ACHN (cell line): ENCODE measurements at places on chromosomes 7 and 10.

DNA sequence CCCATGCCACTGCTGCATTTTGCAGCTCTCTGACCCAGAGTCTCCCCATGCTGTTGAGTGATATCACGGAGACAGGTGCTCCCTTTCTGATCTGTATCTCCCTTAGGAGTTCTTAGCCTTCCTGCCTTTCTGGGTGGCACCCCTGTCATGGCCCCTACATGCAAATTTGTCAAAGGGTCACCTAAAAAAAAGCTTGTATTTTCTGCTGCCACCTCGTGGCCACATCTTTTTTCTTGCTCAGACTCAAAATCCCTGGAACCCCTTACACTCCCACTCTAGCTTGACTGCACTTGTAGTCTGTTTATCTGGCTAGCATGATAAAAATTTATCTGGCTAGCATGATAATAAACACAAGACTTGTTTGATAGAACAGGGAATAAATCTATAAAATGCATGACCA is 809.1 kb downstream of the SORCS1 start:
- DNase-seq = no peak

GRCh38 chr7:107833684-107834106 is 30.7 kb upstream of the SLC26A3 start:
- DNase-seq = no peak

- DNase-seq = no peak
Measured at GRCh38 chr7:128935342-128935730, 2.4 kb upstream of the IRF5 start.

- no peak for DNase-seq
Measured at GRCh38 chr7:154853727-154854095, 149.2 kb downstream of the PAXIP1 start.

- DNase-seq = no peak
Measured at GRCh38 chr7:16813232-16813616, 8.4 kb upstream of the AGR2 start.

DNA sequence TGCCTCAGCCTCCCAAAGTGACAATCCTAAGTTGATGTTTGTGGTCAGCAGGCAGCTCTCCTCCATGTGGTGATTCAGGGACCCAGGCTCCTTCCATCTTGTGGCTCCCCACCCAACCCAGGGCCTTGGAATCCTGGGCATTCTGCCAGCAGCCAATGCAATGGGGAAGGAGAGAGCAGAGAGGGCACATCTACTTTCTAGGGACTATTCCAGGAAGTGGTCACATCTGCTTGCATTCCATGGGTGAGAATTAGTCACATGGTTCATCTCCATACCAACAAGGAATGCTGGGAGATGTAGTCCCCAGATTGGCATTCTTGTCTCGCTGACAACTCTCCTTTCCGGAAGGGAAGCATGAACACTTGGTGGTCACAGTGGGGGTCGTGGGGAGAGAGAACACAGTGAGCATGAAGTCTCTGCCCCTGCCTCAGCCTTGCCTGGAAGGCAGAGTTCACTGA is 9.9 kb upstream of the SRRM3 start:
- peak; percentile 89 for DNase-seq

- DNase-seq = peak; percentile 75
Measured at GRCh38 chr10:110919349-110919931, at the start of gene SHOC2. Gene SHOC2 (plus strand): TSS chr10:110919604. CDS start chr10:110964359, 44,755 bp downstream.

DNA sequence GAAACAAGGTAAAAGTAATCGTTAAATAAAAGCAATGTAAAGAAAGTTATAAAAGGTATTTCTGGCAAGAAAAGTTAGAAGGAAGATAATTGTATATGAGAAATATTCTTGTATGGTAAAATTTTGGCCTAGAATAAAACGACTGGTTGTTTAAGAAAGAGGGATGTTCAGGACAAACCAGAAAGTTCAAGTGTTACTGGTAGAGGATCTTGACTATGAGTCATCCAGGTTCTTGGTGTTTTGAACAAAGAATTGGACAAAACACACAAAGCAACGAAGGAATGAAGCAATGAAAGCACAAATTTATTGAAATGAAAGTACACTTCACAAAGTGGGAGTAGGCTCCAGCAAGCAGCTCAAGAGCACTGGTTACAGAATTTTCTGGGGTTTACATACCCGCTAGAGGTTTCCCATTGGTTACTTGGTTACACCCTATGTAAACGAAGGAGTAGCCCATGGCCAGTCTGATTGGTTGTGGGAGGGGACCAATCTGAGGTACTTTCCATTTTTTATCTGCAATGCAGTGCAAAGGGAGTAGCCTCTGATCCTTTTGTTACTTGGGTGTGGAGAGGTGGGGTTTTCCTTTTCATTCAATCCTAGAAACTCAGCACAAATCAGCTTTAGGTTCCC is 22.4 kb upstream of the GARS1 start:
- DNase-seq = no peak

DNA sequence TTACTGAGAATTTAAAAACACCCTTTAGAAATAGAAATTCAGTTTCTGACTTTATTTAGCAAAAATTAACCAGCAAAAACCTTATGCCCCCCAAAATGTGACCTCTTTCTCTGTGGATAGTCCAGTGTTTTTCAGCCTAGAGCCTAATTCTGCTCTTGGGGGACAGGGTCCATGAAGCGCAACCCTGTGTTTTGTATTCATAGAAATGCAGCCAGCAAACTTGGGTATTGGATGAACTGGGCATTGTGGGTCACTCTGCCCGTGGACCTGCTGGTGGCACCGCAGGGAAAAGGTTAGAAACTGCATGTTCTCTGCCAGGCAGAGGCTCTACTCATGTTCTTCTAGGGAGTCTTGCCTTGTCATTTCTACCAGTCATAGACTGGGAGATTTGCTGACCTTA is 787.4 kb upstream of the C7orf33 start:
- no peak for DNase-seq

DNA sequence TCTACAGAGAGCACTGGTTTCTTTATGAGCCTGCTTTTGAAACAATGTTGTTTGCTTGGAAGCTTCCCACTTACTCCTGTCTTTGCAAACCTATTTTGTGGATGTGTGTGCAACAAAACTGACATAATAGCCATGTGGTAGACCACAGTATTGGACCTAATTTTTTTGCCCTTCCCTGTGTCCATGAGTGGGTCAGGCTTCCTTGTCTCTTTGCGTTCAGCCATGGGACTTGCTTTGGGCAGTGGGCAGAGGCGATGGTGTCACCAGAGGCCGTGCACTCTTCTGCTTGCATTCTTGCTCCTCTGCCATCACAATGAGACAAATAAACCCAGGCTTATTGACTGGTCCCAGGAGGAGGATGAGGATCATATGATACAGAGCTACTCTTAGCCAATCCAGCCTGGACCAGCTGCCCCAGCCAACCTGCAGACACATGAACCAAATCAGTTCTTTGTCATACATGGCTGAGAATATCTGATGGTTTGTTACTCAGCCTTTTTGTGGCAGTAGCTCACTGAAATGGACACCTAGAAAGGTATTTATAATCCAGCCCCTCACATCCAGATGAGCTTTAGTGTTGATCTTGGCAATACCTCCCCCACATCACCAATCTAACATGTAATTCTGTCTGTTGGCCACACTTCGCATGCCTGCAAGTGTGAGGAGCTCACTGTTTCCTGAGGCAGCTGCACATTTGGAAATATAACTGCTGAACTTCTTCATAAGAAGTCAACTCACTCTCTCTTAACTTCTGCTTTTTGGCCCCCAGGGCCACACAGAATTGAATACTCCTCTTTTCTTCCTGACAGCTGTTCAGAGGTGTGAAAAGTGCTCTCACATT is 427.8 kb upstream of the ZMIZ1 start:
- DNase-seq = no peak

GRCh38 chr10:23543691-23544380 is 105.0 kb downstream of the OTUD1 start:
- DNase-seq = no peak

DNA sequence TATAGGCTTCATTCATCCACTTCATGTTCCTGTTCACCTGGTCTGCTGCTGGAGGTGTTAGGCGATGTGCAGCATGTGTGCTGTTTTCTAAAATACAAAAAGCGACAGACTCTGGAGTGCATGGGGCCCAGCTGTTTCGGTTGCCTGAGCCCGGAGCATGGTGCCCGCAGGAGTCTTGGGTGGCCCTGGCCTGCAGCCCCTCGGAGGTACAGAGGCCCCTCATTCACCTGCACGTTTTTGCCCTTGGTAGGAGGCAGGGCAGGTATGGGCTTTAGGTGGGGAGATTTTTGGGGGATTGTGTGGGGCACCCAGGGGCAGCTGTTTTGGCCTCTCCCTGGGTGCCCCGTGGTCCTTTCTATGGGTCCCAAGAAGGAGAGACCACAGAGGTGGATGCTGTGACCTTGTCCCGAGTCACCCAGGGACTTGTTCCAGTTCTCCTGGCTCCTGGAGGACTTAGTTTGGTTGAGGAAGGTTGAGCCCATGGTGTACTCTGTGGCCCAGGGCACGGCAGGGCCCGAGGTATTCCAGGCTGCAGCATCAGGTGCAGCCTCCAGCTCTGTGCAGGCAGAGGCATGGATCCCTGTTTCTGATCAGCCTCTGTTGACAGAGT is 130.7 kb downstream of the TRRAP start:
- no peak for DNase-seq

- DNase-seq = no peak
Measured at GRCh38 chr7:99624484-99624883, 7.7 kb downstream of the ZSCAN25 start.

GRCh38 chr10:80444646-80445319 is 9.3 kb upstream of the TSPAN14 start:
- DNase-seq = peak; percentile 77

- DNase-seq = no peak
Measured at GRCh38 chr7:26477381-26477990, 185.8 kb downstream of the SNX10 start.

GRCh38 chr10:128305601-128306345 is 179.6 kb upstream of the MKI67 start:
- no peak for DNase-seq

- no peak for DNase-seq
Measured at GRCh38 chr7:88597941-88598425, 161.5 kb upstream of the ZNF804B start.

- no peak for DNase-seq
Measured at GRCh38 chr7:107312418-107312817, 143.6 kb downstream of the HBP1 start.

DNA sequence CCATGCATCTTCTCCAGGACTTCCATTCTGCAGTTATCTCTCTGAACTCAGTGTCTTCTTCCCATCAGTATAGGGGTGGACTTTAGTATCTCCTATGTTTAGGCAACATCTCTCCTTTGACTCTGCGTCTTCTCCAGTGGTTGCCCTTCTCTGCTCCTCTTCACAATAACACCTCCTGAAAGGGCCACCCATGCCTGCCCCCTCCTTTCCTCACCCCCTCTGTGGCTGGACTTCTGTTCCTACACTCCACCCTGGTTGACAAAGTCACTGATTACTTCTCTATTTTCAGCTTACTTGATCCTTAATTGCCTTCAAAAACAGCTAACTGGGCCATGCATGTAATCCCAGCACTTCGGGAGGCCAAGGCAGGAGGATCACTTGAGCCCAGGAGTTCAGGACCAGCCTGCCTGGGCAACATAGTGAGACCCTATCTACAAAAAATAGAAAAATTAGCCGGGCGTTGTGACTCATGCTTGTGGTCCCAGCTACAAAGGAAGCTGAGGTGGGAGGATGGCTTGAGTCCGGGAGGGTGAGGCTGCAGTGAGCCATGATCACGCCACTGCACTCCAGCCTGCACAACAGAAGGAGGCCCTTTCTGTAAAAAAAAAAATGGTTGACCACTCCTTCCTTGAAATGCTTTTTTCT is 13.7 kb downstream of the SRGN start:
- DNase-seq = no peak

DNA sequence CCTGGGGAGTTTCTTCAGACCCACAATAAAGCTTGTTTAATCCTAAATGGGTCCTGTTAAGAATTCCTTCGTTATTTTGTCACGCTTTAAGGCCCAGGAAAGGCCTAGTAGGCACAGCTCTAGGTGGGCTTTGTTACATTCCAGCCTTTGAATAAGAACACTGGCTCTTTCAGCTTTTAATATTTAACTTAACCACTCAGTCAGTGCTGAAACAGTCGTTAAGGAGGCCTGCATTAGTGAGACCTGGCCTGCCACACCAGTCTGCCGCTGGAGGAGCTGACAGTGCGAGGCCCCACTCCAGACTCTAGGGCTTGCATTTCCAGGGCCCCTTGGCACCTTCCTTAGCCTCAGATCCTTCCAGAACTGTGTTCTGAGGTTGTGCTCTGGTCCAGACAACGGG is 351.4 kb downstream of the GLRX3 start:
- no peak for DNase-seq

DNA sequence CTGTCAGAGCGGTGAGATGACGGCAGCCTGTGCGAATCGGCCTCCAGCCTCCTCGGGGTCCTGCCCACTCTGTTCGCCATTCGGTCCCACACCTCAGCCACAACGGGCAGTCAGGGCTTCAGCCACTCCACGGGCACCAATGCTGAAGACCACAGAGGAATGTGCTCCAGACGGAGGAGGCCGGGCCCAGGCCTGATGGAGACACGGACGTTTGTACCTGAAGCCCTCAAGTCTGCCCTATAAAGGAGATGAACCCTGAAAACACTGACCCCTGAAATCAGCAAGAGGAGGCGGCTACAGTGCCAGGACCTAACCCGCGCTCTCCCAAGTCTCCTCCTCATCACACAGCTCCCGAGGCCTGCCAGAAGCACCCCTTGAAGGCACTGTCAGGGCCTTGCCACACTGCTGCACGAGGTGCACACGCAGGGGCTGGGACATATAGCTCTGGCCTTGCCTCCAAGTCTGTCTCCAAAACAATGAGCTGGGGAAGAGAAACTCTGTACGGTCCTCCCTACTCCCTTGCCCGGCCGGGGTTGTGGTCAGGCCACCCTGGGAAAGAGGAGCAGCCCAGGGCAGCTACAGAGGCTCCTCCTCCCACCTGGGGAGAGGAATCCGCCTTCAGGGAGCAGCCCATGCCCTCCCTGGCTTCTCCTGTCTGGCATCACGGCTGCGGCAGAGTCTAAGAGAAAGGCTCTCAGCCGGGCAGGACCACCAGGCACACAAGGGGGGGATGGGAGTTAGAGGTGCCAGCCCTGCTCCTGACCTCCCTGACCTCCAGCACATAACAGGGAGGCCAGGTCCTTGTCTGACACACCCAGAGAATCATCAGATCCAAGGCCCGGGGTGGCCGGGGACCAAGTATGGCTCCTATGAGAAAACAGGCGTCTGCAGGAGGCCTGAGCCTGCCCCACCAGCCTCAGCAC is 310.1 kb downstream of the PTPRN2 start:
- DNase-seq = no peak

- DNase-seq = peak; percentile 71
Measured at GRCh38 chr10:68156373-68157185, 47.3 kb downstream of the MYPN start.
